ENCODE measurements at places on chromosomes 6 and 20. TPM values are rescaled to one million over a fixed set of nuclear protein-coding genes. Genes with fewer than 3 reads are reported as not detected.

The RUNX2 gene
- total RNA-seq = 18.3 TPM

The RNF182 gene
- 0.89 TPM for total RNA-seq

- DNase-seq = no peak
These were observed 12.9 kb upstream of the CCN6 start for GRCh38 chr6:112040956-112041355.

The NTSR1 gene
- not detected for total RNA-seq

DNA sequence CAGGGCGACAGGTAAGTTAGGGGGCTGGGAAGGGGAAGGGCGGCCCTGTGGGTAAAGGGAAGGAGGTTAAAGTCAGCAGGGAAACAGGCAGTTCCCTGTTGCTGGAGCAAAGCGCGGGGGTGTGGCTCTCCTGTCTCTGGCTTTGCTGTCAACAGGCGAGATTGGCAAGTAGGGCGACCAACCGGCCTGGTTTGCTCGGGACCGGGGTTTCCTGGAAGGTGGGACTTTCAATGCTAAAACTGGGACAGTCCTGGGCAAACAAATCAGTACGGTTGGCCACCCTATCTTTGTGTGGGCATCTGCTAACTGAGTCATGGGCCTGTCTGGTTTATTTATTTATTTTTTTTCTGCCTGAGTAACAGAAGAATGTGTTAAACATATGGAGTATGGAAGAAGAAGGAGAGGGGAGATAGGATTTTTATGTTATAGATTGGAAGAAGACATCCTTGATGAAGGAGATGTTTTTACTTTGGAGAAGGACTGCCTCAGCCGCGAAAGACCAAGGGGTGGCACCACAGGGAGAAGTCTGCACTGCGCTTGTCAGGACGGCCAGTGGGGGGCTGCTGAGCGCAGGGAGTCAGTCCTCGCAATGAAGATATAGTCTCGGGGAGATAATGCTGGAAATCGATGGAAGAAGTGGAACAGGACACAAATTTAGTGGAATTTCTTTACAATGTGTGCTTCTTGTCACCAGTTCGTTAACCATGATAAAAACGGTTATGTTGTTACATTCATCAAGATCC is 43.4 kb upstream of the ESR1 start:
- DNase-seq = peak; percentile 90

The TBXT gene
- not detected for total RNA-seq

DNA sequence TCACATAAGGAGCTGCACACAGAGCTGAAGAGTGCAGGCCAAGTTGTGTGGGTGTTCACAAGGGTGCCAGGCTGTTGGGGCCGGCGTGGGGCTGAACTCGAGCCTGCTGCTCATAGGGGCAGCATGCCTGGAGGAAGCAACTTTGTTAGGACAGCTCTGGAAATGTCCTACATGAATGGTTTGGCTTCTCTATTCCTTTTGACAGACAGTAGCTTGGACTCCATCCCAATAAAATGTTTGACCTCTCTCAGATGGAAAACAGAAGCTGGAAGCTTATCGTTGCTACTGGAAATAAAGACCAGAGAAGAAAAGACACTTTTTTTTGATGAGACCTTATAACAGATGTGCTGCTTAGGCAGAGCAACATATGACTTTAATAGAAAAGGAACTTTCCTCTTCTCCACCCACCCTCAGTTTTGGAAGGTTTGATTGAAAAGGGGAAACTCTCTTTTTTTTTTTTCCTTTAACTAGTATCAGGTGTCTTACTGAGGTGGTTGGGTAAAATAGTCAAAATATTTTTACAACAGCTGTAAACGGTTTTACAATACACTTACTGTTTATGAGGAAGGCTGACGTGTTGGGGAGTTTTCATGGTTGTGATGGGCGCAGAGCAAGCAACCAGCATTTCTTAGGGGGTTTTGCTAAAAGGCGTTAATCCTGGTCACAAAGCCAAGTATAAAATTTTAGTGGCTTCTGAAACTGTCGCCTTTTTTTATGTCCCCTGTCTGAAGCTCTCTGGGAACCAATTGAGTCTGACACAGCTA is 80.7 kb upstream of the EEF1E1 start:
- DNase-seq = no peak

GRCh38 chr6:13427801-13428582 is 59.4 kb downstream of the GFOD1 start:
- DNase-seq = no peak

GRCh38 chr6:149493761-149494320 is 9.0 kb upstream of the ZC3H12D start:
- DNase-seq = no peak

GRCh38 chr6:151911401-151911800 is 103.9 kb downstream of the ESR1 start:
- DNase-seq = no peak

GRCh38 chr6:153092082-153093013 is 38.7 kb downstream of the RGS17 start:
- no peak for DNase-seq

DNA sequence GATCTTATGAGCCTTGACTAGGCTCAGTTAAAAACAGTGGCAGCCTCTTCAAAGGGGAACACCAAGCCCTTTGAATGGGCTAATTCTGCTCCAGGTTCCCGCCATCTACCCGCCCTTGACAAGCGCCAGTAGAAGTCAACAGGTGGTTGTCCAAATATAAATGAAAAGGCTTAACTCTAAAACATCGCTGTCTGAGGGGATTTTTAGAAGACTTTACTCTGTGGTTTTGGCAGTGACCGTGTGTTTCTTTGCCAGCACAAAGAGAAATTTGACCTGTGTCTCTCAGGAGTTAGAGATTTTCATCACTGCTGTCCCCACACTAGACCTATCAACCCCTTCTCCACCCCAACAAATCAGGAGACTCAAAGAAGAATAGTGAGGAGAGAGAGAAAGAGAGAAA is 19.8 kb upstream of the SIM1 start:
- DNase-seq = no peak

The OTOR gene
- not detected for total RNA-seq

- DNase-seq = peak; percentile 66
These were observed 159.1 kb downstream of the TFAP2C start for GRCh38 chr20:56788041-56788670.

The MYL9 gene
- 1,028 TPM for total RNA-seq

The FILIP1 gene
- 11.3 TPM for total RNA-seq

The EYS gene
- total RNA-seq = not detected

DNA sequence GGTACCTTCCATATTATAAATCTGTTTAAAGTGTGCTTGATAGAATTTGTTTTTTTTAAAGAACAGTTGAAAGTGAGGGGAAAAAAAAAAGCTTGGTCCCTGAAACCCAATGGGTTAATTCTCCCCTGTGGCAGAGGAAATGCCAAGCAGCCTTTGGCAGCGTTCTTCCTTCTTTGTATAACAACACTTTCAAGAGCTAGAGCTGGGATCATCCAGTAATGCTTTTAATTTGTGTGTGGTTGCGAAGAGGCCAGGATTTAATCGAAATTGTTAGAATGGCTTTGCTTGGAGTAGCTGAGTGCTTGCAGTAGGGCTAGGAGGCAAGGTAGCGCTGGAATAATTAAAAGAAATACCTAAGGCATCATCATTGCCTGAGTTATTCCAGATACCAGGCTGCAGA is 692.0 kb downstream of the DHX35 start:
- no peak for DNase-seq

- DNase-seq = no peak
These were observed 39.6 kb downstream of the DUSP22 start for GRCh38 chr6:331622-332521.

- no peak for DNase-seq
These were observed 811.5 kb upstream of the CITED2 start for GRCh38 chr6:140185991-140186390.

DNA sequence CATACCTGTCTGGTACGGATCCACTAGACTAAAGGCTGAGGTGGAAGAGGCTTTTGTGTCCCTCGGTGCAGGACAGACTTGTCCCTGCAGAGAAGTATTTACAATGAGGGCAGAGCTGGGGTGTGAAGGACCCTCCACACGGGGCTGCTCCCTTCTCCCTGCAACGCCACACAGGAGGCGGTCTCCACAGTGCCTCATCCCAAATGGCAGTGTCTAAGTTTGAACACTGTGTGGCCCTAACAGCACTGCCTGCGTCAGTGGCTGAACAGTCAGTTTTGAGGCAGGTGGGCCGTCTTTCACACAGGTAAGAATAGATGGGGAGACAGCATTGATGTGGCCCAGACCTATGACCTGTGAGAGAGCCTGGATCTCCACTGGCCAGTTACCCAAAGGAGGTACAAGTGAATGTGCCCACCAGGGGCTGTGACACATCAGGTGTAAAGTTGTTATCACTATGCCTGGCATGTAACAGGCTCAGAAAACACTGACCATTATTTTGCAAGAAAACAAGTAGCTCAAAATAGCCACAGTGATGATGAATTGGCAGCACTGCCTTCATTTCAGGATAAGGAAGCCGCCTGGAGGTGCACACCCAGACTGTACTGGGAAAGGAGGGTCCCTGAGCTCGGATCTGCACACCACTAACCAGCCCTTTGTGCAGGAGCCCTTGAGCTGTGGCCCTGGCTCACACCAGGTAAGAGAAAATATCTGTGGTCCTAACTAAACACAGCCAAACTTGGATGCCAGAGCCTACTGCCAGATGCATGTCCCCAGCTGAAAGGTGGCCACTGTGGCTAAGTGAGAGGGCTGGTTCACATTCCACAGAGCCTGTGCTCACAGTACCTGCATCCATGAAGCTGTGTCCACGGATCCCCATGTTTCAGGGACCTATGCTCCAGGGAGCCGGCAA is 246.7 kb downstream of the DLL1 start:
- DNase-seq = no peak

GRCh38 chr6:14025160-14025559 is 92.4 kb upstream of the CD83 start:
- DNase-seq = no peak

GRCh38 chr6:159939591-159940016 is 29.3 kb upstream of the IGF2R start:
- no peak for DNase-seq
